ENCODE measurements at places on chromosomes 1 and 21.

- DNase-seq = no peak
Measured at GRCh38 chr1:186491336-186491735, 30.4 kb upstream of the PDC start.

DNA sequence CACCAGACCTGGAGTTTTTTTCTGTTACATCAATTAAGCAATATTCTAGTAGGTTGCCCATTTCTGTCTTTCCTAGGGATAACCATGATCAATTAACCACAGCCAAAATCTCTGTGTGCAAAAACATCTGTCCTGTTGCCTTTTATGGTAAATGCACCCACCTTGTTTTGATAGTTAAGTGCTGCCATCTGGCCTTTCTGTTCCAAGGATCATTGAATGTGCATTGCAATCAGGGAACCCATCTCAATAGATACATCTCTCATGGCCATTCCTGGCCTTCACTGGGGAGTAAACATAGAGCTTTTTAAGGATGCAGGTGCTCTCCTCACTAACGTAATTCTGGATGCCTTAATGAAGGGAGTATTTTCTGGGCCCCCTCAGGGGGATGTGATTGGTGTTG lies 111.8 kb upstream of the KIAA1614 start:
- DNase-seq = no peak

DNA sequence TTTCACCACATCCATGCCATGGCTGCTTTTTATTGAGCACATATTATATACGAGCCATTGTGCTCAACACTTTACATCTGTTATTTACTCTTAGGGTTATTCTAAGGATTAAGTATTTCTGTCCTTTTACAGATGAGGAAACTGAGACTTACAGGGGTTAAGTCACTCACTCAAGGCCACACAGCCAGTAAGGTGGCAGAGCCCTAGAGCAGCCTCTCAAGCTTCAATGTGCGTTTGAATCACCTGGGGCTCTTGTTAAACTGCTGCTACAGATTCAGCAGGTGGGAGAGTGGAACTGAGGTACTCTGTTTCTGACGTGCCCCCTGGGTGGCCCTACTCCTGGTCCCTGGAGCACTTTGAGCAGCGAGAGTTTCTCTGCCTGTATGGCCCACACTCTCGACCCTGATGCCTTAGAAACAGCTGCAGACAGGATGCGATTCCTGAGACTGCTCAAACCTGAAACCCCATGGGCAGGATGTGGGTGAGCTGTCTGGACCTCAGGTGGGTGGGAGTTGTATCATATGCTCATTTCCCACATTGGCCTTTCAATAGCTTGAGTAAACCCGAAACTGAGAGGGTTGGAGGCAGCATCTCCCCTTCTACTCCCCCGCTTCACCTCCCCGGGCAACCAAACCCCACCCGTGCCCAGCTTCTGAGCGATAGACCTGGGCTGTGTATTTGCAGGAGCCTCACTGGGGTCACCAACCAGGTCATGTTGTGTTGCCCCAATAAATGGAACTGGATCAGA lies 59.3 kb downstream of the MAN1C1 start:
- DNase-seq = no peak

GRCh38 chr1:4267381-4268261 lies 367.5 kb upstream of the C1orf174 start:
- no peak for DNase-seq

- no peak for DNase-seq
Measured at GRCh38 chr1:62722796-62723195, 34.6 kb upstream of the DOCK7 start.

DNA sequence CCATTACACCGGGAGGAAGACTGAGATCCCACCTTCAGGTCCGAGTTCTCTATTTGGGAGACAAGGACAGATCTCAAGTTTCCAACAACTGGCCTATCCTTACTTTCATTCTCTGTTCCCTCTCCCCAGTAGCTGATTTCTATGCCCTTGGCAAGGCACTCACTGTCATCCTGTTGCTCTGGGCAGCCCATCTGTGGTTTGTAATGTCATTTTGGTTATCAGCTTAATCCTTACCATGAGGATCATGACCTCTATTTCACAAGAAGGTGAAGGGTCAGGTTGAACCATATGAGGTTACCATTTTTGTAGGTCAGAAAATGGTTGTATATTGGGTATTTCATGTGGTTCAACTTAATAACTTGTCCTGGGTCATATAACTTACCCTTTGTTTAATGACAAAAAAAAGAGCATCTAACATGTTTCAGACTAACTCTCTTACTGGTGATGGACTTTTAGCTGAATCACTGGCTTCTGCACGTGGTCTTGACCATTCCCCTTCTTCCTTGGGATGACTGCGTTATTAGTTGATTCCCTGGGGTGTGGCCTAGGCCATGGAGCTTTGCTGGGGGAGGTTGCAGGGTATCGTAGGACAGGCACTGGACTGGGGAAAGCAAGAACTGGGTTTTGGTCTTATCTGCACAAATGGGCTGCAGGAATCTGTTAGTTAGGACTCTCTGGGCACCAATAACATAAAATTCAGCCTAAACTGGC lies 120.2 kb downstream of the ACTL8 start:
- no peak for DNase-seq

GRCh38 chr21:17786071-17786850 lies 32.9 kb downstream of the C21orf91 start:
- no peak for DNase-seq

DNA sequence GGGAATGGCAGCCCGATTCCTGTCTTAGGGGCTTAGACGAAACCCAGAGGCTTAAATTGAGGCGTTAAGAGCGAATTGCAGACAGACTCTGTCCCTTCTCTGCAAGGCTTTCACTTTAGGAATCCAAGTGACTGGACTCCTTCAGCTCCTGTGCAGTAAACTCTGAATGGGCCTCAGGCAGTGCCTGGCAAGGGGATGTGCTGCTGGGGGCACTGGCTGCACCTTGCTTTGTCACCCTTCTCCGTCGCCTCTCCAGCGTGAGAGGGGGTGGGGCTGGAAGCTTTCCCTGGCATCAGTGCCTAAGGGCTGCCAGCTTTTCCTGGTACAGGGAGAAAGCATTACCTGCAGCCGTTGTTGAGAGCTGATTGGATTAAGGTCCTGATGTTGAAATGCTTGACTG lies 39.9 kb upstream of the NFASC start:
- DNase-seq = no peak

- no peak for DNase-seq
Measured at GRCh38 chr1:58710190-58711085, 10.6 kb upstream of the MYSM1 start.

DNA sequence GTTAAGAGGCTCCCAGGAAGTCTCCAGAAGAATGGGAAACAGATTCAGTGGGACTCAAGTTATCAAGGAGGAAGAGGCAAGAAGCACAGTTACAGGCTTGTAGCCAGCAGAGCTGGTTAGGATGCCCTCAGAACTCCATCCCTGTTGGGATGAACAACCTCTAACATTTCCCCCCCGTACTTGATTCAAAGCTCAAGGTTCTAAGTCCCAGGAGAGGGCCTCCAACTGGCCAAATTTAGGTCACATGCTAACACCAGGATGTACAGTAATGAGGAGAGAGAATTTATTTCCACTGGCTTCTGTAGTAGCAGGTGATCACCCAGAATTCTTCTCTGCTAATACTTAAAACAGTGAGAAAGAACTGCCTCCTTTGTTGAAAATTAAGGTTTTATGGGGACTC lies 22.3 kb upstream of the HSPA13 start:
- no peak for DNase-seq

DNA sequence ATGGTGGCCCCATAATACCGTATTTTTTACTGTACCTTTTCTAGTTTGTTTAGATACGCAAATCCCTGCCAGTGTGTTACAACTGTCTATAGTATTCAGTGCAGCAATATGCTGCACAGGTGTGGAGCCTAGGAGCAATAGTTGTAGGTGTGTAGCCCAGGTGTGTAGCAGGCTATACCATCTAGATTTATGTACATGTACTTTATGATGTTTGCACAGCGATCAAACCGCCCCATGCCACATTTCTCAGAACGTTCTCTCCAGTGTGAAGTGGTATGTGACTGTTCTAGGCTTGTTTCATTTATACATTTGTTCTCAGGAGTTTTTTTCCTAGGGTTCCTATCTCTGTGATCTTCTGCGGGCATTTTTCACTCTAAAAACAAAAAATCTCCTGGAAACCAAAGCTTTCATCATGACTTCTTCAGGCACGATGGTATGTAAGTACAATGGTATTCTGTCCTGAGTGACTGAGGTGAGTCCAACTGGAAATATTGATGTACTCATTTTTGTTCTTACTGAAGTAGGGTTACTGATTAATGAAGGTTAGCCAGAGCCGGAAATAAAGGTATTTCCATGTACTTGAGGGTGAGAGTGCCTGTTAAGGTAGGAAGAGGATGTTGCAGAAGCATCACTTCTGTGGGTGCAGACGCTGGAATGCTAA lies 153.0 kb downstream of the GABPA start:
- no peak for DNase-seq

DNA sequence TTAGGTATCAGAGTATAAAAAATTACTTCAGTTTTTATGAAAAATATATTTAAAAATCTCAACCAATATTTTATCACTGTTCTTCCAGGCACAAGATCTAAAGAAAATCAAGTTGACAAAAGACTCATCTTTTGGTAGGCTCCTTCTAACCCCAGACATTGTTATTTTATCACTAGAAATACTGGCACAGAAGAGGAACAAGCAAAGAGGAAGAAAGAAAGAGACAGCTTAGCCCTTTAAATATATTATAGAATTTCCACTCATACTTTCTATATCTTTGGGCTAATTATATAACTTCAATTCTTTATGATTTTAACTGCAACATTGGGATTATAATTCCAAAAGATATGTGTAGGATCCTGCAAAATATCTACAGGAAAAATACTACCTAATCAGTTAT lies 32.4 kb downstream of the SPTA1 start:
- no peak for DNase-seq

- DNase-seq = no peak
Measured at GRCh38 chr1:203526572-203526971, 32.6 kb downstream of the OPTC start.

DNA sequence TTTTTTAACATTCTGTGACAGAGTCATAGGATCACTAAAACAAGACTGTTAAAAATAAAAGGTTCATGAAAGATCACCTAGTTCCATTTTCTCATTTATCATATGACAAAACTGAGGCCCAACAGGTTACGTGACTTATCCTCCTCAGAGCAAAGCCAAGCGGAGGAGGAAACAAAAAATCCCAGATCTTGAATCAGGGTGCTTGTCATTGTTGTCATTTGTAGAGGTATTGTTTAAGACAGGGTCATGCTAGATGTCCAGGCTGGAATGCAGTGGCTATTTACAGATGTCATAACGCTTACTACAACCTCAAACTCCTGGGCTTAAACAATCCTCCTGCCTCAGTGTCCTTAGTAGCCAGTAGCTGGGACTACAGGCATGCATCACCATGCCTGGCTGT lies 293.2 kb downstream of the DSCAM start:
- DNase-seq = no peak

GRCh38 chr1:14590411-14591180 lies 7.9 kb upstream of the KAZN start:
- no peak for DNase-seq

DNA sequence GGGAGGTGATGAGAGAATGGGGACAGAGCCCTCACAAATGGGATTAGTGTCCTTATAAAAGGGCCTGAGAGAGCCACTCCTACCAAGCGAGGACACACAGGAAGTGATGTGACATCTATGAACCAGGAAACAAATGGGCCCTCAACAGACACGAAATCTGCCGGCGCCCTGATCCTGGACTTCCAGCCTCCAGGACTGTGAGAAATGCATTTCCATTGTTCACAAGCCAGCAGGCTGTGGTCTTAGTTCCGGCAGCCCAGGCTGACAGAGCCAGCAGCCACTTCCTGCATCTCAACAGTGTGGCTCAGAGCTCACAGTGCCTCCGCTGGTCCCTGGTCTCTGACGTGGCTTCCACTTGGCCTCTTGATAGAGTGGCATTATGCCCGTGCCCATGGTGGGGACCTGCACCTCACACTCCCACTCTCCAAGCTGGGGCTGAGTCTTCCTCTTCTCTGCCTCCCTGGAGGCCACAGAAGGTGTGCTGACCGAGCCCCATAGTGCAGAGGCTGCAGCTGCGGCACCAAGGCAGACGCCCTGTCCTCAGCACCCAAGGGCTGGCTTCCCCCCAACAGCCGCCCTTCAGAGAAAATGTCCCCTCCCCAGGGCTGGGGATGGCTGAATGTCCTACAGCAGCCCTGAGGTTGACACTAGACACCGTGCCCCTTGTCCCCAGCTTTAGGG lies 44.9 kb downstream of the ACOT7 start:
- no peak for DNase-seq

DNA sequence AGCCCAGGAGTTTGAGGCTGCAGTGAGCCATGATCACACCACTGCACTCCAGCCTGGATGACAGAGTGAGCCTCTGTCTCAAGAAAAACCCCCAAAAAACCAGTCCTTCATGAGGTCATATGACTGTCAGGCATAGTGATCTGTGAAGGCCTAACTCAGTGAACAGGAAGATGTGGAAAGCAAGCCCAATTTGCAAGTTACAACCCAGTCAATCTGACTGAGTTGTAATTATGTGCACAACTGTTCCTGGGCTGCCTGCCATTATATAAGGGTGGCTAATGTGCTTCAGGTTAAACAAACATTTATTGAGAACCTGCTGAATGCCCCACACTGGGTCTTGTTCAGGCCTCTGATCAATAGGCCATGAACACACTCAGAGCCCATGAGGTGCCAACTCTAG lies 38.2 kb upstream of the KIRREL1 start:
- DNase-seq = no peak

DNA sequence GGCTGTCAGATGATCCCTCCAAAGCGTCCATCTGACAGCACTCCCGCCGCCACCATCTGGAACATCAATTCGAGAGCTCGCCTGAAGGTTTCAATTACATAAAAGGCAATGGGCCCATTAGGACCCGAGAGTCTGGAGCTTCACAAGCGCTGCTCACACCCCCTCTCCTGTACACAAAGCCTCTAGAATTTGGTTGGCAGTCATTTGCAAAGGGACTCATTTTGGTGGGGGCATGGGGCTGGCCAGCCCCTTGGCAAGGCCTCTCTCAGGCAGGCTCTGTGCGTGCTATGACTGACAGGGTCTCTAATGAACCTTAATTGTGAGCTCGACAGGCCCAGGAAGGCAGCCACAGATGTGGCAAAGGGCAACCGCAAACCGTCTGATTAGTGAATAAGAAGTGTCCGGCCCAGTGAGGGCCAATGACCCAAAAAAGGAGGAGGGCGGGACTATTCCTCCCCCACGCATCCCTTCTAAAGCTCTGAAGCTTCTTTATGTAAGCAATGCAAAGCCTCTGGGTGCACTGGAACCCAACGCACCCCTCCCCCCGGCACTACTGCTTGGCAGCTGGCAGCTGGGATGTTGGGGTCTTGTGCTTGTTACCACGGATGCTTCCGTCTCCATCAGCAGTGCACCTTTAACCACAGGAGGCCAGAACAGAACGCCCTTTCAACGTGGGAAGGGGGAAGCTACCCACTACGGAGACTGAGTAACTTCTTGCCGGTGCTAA lies 79.4 kb downstream of the CAPZB start:
- peak; percentile 22 for DNase-seq

- DNase-seq = no peak
Measured at GRCh38 chr1:149965440-149965839, 28.8 kb upstream of the MTMR11 start.

All from NCI-H2081 (cell line).